Spinal cord (tissue), 10 donors: ENCODE measurements at places on chromosomes 5 and 9. TPM values are rescaled to one million over a fixed set of nuclear protein-coding genes. Genes with fewer than 3 reads are reported as not detected.

The FAM219A gene
- total RNA-seq: 23.6 TPM

The CER1 gene
- total RNA-seq: 0.79 TPM

The MARCOL gene
- total RNA-seq: not detected

GRCh38 chr5:150119421-150120061 lies 33.2 kb upstream of the CSF1R start:
- DNase-seq: no peak

The C7 gene
- total RNA-seq: 95.1 TPM

GRCh38 chr5:170361116-170361515 lies 28.1 kb downstream of the KCNMB1 start:
- no peak for DNase-seq

- no peak for DNase-seq
Observed at GRCh38 chr5:146849694-146850303, 28.8 kb downstream of the PPP2R2B start.

GRCh38 chr5:181044662-181045305 lies 4.7 kb downstream of the BTNL9 start:
- no peak for DNase-seq

The DMGDH gene
- total RNA-seq: 7.6 TPM

The LMBRD2 gene
- total RNA-seq: 56.5 TPM

- DNase-seq: no peak
Observed at GRCh38 chr9:15295761-15296405, 11.1 kb downstream of the TTC39B start.

The PDZD2 gene
- total RNA-seq: 40.2 TPM

DNA sequence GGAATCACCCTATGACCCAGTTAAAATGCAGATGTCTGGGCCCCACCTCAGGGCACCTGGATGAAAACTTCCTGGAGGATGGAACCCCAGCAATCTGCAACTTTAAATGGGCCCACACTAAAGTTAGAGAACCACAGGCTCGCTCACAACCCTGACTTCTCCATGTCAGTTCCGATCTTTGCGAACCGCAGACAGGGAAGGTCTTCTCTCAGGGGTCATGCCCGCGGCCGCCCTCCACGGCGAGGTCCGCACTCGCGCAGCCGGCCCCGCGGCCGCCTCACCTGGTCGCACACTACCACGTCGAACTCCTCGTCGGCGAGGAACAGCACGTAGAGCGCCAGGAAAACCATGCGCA lies 499 bp downstream of the ALG2 start:
- DNase-seq: no peak

GRCh38 chr9:113955076-113955752 lies 79.1 kb downstream of the ZNF618 start:
- DNase-seq: no peak

DNA sequence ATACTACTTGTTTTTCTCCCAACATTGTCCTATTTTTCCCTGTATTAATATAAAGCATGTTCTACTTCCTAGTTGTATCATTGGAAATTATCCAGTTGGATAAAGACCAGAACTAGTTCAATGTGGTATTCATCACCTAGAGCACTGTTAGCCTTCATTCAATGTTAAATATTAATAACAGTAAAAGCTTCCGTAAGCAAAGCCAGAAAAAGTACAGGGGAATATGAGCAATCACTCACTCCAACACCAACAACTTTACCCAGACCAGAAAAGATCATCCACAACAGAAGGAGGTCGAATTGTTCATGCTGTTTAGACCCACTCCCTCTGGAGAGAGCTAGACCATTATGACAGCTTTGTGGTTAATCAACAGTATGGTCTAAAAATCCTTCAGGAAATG lies 728.4 kb downstream of the MAT2B start:
- no peak for DNase-seq

The WDR31 gene
- 3.4 TPM for total RNA-seq

DNA sequence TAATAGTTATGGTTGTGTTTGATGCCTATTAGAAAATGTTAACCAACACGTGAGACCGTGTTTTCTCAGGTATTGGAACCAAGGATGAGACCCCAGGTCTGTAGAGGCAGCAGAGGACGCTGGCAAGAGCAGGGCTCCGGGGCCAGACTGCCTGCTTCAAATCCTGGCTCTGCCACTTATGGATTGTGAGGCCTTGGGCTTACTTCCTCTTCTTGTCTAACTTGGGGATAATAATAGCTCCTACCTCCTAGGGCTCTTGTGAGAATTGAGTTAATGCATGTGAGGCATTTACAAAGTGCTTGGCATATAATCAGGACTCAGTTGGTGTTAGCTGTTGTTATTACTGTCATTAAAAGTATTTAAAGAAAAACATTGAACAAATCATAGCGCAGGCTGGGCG lies 85.5 kb upstream of the PITX1 start:
- DNase-seq: no peak

The ANKRD18B gene
- 7.3 TPM for total RNA-seq

The SHISAL2B gene
- 0.30 TPM for total RNA-seq
